Activated naive CD4-positive, alpha-beta T cell treated with anti-CD3 and anti-CD28 coated beads for 36 hours (primary cell): ENCODE measurements at places on chromosomes 5 and 9.
A peak's percentile ranks its signal among the peaks of the same experiment; 100 is the strongest.

DNA sequence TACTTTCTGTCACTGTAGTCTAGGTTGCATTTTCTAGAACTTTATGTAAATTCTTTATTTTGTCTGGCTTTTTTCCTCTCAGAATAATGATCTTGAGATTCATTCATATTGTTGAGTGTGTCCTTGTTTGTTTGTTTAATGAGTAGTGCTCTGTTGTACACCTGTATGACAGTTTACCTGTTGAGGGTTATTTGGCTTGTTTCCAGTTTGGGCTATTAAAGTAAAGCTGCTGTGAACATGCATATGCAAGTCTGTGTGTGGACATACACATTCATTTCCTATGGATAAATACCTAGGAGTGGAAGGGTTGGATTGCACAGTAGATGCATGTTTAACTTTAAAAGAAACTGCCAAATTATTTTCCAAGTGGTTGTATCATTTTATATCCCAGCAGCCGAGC lies 30.4 kb downstream of the MVB12B start:
- DNase-seq, result no peak

GRCh38 chr9:5651246-5651645 lies 22.3 kb downstream of the RIC1 start:
- DNase-seq, result no peak

DNA sequence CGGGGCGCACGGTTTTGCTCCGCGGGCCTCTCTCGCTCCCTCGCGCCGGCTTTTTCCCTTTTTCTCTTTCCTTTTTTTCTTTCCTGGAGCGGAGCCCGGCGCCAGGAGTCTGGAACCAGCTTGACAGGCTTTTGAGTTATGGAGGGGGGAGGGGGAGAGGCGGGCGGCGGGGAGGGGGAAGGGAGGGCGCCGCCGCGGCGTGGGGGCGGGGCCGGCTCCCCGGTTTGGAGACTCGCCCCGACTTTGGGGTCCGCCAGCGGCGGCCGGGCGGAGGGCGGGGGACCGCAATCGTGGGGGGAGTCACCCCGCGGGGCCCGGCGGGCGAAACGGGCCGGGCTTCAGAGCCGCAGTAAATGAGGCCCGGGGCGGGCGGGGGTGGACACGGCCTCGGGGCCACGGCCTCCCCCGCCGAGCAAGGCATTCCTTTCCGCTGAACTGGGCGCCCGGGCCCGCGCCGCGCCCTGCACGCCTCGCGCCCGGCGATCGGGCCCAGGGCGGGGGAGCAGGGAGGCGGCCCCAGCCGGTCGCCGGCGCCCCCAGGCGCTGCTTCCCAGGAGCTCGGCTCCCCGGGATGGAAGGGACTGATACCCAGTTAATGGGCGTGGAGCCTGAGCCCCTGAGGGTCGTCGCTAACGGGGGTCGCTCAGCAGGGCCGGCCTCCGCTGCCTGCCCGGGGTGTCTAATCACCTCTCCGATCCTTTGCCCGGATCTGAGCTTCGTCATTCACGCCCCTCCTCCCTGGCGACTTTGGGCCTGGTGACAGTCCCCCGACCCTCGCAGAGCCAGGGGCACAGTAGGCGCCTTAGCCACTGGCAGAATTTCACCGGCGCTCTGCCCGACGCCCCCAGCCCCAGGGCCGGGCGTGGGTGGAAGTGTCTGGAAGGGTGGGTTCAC lies 138.1 kb downstream of the C9orf50 start:
- no peak for DNase-seq

GRCh38 chr9:114364134-114365041 lies 23.4 kb downstream of the AKNA start:
- DNase-seq, result no peak

- DNase-seq, result no peak
Observed at GRCh38 chr5:124398460-124398859, 348.0 kb downstream of the ZNF608 start.

DNA sequence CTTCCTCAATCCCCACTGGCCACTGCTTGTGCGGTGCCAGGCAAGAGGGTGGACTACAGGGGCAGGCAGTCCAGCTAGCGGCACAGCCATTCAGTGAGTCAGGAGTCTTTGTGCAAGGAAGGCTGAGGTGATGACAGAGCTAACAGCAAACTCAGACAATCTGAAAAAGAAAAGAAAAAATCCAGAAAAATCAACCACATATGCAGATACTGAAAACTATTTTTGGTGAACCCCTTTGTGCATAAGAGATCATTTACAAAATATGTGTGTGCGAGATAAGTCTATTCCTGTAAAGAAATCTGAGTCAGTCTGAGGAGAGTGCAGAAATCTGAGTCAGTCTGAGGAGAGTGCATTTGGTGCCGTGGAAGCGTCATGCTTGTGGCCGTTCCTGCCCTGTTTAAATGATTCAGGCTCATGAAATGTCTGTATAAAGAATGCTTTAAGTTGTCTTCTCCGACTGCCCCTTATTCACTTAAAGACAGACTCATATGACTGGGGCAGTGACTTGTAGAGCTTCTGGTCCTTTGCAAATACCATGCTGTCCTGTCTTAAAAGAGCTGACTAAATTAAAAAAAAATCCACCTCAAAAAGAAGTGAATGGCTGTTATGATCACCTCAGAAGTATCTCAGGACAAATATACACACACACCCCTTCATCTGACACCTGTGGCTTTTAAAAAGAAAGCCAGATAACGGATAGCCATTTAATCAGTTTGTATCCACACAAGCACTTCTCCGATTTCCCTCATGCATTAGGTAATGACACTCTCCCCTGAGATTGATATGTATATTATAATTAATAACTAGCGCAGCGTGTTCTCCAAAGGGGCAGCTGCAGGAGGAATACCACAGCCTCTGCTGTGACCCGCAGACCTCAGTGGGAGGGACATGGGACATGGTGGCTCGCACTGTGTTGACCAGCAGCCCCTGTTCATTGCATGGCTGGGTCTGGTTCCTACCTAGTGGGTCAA lies 47.3 kb downstream of the TRIO start:
- DNase-seq, result no peak

DNA sequence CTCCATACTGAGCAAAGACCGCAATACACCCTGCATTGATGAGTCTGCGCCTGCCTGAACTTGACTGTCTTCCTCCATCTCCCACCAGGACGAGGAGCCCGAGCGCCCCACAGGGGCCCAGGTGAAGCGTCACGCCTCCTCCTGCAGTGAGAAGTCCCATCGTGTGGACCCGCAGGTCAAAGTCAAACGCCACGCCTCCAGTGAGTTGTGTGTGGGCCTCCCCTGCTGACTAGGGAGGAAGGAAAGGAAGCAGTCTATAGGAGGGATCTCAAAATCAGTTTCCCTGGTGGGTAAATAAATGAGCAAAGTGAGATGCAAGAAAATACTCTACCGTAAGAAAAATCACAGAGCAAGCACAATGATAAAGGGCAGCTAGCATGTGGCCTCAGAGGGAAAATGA lies 22.8 kb upstream of the GRPEL2 start:
- DNase-seq, result no peak

- DNase-seq, result no peak
Observed at GRCh38 chr9:69805962-69806515, 14.6 kb upstream of the CFAP95 start.

DNA sequence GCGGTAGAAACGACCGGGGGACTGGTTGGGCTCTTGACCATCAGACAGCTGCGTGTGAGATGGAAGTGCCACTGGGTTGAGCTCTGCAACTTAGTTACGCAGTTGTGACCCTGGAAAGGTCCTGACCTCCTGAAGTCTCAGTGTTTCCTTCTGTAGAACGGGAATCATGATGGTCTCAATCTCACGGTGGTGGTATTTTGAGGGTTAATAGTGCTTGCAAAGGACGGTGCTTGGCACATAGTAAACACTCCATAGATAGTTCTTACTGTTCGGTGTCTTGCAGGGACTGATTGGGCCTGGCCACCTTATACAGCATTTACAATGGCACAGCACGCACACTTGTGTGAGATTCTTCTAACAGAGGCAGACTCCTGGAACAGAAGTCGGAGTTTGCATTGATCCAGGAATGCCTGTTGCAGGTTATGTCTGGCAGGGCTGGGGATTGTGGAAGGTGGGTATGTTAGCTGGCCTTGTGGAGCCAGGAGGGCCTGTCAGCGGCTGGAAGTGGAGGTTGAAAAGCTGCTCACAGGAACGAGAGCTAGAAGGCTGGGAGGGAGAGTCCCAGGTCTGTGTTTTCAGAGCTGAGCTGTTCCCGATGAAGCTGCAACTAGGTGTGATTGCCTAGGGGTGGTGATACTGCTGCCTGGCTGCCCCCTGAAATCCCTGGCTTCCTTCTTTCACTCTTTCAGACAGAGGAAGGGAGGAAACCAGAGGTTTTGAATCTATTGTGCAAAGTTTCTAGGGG lies 962 bp upstream of the TXN start:
- DNase-seq, result peak; percentile 71

- DNase-seq, result no peak
Observed at GRCh38 chr5:33118761-33119415, 321.9 kb upstream of the TARS1 start.

DNA sequence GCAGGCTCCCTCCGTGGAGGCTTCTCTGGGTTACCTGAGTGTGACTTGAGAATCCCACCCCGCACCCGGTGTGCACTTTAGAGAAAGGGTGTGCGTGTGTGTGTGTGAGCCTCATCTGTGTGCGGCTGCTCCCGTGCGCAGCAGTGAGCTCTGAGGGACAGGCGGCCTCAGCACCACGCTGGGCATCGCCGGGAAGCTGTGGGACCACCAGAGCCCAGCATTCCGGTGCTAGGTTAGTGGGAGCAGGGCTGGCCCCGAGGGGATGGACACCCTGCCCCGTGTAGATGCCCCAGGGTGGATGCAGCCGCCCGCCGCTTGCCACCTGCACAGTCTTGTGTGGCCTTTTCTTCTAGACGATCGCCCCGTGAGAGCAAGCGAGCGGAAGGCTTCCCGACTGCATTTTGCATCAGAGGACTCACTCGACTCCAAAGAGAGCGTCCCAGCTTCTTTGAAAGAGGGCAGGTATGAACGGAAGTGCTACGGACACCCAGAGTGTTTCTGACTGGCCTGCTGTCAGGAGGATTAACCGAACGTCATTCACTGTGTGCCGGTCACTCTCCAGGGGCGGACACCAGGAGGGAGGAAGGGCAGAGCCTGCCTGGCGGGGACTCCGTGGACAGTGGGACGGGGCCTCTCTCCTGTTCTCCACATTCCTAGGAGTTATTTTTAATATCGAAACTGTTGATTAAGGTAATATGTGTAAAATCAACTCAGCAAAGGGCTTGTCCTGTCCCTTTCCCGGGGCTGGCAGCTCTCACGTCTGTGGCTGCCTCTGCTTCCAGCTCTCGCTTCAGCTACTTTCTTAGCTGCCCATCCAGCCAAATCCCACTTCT lies 12.2 kb downstream of the CEP72 start:
- DNase-seq, result no peak

DNA sequence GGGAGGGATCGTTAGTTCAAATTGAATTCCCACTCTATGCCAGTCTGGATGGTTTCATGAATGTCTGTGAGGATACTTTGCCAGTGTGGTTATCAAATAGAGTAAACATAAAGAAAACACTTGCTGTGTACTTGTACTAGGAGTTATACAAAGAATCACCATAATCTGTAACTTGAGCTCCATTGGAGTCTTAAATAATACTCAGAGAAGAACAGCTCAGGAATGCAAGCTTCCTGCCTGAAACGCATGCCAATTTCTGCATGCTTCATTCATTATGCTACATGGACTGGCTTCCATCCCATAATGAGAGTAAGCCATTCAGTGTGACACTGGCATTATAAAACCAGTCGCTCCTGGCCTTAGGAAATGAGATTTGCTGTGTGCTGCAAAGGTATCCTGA lies 351.4 kb downstream of the SEMA5A start:
- no peak for DNase-seq

GRCh38 chr9:32382565-32383320 lies 1.7 kb upstream of the ACO1 start:
- no peak for DNase-seq

GRCh38 chr9:4630836-4631235 lies 31.3 kb upstream of the PLPP6 start:
- DNase-seq, result no peak

GRCh38 chr9:7533376-7534090 lies 266.0 kb downstream of the DMAC1 start:
- DNase-seq, result no peak

GRCh38 chr9:135797507-135798262 lies 95.7 kb downstream of the KCNT1 start:
- peak; percentile 63 for DNase-seq

DNA sequence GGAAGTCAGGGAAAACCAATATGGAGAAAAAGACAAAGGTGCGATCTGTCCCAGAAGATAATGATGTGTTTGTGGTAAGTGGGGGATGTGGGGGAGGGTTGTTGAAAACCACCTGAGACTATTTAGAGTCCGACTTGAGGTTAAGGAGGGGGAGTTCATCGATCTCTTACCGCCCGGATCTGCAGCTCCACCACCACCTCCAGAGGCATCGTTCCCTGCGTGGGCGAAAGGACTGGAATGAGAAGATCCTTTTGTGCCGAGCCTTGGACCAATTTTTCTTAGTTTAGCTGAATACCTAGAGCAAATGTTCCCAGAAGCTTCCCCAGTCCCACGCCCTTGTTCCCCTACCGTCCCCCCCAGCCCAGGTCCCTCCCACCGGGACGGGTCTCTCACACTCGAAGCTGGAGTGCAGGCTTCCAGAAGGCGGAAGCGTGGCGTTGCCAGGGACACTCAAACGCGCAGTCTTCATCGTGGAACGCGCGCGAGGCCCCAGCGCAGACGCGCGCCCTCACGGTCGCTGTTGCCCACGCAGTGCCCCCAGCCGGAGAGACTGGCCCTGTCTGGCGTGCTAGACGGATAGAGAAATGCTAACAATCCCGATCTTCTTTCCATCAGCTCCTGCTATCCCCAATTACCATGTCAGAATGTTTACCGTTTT lies at the start of gene SPATA6L:
Gene SPATA6L (minus strand): TSS at position 439 of the 658 bp plus-strand sequence. CDS start 230 bp downstream, at position 209.
- DNase-seq, result peak; percentile 57
